ENCODE measurements at places on chromosomes 2 and 18.

GRCh38 chr2:176569574-176569973, 300.3 kb downstream of the MTX2 start:
- no peak for DNase-seq

DNA sequence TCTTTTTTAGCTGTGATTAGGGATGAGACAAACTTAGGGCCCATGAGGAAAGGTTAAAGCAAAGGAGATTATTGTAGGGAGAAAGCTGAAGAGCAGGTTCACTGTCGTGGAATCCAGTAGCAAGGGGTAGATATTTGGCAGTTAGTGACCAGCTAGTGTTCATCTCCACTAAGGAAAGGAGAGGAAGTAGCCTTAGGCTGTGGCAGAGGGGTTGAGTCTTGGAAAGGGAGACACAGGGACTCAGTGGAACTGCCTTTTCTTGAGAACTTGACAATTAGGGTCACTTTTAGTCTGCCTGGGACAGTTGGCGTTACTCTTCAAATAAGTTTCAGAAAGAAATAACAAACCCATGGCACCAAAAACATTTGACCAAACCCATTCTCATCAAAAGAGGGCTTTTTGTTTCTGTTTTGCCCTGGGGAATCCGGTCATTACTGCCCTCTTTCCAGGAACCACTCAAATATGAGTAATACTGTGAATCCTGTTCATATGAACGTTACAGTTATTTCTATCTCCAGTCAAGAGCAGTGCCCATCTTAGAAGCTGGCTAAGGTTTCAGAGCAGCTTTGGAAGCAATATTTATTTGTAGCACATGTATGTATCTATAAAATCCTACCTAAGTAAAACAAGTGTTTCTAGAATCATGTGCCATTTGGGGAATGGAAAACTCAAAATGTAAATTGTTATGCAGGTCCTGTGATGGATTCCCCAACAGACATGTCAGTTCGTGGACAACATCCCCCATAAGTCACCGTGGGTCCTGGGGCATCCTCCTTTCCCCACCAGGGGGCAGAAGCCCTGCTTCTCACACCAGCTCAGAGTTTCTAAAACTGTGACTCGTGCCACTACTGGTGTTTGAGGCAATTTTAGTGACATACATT, 77.3 kb upstream of the PHLPP1 start:
- no peak for DNase-seq

GRCh38 chr2:130185896-130186295, 3.8 kb downstream of the MZT2B start:
- DNase-seq, result no peak

- DNase-seq, result no peak
Observed at GRCh38 chr2:19505199-19506136, 147.0 kb upstream of the OSR1 start.

GRCh38 chr2:48266698-48267097, 263.3 kb upstream of the STON1 start:
- no peak for DNase-seq

DNA sequence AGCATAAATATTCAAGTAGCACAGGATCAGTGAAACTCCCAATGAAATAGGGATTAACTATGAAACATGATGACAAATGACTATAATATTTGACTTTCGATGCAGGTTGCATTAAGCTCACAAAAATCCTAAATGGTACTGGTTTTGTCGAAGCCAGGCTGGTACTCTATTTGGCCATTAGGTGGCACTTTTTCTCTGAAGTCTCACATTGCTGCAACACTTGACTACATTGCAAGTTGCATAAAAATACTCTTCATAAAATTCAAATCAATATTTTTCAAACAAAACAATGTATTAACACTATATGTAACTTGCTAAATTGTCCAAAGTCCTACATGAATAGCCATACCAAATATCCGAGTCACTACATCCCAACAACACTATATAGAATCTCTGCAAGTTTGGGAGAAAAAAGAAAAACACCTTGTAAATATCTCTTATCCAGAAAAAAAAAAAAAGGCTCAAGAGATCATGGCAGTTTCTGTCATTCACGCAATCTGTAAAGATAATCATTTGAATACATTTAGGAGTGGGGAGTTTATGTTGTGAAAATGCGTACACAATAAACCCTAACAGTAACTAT, 9.5 kb downstream of the RTTN start:
- no peak for DNase-seq

GRCh38 chr2:160575368-160575767, 81.8 kb upstream of the RBMS1 start:
- no peak for DNase-seq

DNA sequence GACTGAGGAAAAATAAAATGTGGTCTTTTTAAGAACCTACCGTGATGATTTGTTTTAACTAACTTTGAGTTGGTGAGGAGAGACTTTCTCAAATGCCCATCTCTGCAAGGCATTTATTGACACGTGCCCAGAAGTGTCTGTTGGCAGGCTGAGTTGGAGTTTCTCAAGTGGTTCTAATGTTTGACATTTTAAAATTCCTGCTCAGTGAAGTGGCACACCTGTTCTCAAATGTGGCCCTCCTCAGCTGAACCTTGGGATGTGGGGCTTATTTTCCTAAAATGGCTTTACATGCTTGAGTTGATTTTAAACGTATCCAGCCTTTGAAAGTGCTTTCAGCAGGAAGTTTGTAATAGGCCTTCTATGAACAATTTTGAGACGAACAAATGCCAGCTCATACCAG, 876 bp upstream of the CAVIN2 start:
- DNase-seq, result no peak

- DNase-seq, result no peak
Observed at GRCh38 chr2:190069936-190070696, 7.6 kb upstream of the MSTN start.

DNA sequence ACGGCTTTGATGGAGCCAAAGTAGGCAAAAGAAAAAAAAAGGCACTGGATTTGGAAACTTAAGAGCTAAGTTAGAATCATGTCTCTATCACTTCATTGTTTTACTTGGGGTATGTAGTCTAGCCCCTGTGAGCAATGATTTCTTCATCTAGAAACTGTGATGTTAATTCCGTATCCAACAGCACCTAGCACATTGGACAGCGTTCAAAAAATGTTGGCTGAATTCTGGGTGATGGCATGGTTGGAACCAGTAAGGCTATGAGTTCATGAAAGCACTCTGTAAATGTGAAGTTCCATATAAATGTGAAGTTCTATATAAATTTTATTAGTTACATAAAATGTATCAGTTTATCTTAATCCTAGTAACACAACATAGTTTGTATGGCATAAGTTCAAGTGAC, 308.5 kb upstream of the HNMT start:
- DNase-seq, result no peak

GRCh38 chr2:127573298-127573697, 37.8 kb downstream of the MYO7B start:
- DNase-seq, result no peak

DNA sequence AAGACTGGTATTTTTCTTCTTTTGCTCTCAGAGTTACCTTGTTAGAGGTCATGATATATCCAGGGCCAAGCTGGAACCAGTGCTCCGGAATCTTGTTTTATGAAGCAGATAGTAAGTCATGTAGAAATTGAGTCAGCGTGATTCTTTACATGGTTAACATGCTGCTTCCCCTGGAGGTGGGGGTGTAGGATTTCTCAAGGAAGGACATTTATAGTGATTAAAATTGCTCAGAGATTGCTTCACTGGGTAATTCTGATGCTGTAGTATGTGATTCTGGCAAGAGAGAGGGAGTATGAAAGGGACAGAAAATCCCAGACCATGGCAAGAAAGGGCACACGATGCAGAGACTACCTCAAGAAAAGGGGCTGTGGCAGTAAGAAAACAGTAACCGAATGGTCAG, 8.0 kb upstream of the MYL1 start:
- no peak for DNase-seq

DNA sequence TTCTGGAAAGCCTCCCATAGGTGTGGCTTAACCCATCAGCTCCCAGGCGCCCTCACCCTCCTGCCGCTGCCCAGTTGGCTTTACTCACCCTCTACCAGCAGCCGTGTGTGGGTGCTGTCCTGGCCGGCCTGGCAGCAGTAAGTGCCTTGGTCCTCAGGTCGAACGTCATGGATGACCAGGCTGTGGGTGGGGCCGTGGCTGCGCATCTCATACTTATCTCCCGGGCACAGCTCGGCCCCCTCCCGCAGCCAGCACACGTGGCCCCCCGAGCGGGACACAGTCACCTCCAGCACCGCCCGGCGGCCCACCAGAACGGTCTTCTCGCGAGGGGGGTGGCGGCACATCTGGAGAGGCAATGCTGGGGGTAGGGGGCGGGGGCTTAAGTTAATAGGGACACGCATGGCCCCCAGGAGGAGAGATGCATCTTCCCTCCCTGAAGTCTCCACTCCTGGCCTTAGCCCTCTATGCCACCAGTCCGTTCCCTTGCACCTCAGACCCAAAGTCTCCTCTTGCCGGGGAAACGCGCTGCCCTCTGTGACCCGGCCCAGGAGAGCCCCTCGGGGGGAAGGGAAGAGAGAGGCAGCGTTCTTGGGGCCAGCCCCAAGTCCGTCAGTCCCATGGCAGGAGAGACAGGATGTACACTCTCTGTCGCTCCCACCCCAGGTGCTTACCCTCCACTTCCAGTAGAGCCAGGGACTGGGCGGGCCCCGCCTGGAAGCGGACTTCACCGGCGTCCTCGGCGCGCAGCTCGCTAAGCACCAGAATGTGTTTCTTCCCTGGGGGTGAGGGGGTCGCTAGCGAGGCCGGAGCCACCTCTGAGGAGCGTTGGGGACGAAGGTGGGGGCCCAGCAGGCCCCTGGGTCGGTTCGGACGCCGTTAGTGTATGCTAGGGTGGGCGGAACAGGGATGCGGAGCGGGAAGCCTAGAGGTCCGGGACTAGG, 7.9 kb downstream of the TMEM198 start:
- peak; percentile 62 for DNase-seq

DNA sequence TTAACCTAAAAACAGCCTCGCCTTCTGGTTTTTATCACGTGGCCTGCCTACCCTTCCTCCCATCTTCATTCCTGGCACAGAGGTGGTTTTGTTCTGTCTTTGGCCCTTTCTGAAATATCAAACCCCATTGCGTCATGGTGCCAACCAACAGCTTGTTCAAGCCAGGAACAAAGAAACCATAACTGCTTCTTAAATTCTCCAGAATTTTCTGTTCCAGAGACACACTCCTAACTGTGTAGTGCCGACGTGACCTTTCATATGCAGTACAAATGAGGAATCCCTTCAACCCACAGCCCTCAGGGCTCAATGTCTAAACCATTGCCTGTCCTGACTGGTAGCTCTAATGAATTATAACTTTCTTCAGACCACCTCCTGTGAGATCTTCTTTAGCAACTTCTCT, 82.2 kb upstream of the TNP1 start:
- DNase-seq, result no peak

DNA sequence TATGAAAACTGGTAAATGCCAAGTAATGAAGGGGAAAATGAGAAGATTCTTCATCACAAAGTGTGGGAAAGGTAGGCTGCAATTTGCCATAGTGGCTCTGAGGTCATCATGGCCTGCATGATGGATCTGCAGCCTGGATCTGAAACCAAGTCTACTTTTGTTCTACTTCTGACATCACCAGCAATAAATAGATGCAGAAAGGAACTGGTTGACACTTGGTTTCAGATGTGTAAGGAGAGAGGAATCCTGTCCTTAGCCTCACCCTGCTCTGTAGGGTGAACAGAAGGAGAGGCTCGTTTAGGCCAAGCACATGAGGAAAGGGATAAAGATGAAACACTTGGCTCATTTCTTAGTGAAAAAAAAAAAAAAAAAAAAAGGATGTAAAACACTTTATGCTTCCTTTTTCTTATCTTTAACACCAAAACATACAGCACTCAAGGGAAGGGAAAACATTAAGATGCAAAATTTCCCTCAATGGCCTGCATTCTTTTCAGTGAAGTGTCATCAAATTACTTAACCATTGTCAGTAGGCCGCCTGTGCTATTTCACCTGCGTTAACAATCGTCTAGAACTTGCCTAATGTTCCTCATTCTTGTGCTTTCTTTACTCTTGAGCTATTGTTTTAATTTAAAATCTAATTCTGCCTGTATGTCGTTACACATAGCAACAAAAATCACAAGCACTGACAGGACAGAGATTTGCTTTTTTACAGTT, 3.9 kb downstream of the NEB start:
- DNase-seq, result no peak

- no peak for DNase-seq
Observed at GRCh38 chr2:74685408-74685807, 31.4 kb downstream of the SEMA4F start.

- no peak for DNase-seq
Observed at GRCh38 chr2:95121093-95121406, 558 bp downstream of the MRPS5 start.

GRCh38 chr2:214412679-214413078, 1.8 kb downstream of the VWC2L start:
- DNase-seq, result no peak

GRCh38 chr2:223169830-223170605, 118.0 kb downstream of the KCNE4 start:
- no peak for DNase-seq

DNA sequence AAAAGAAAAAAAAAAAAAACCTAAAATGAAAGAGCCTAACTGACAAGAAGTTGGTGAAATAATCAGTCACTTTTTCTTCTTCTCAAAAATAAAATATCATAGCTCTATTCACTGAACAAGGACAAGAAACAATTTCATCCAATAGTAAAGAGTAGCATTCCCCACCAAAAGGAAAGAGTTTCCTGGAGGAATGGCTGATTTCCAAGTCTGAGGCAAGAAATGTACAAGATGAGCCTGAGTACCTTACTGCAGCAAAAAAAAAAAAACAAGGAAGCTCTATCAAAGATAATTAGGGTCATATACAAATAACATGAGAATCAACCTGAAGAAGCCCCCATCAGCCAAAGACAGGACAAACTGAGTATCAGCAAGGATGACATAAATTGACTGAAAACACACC, 11.5 kb downstream of the ROCK1 start:
- no peak for DNase-seq

DNA sequence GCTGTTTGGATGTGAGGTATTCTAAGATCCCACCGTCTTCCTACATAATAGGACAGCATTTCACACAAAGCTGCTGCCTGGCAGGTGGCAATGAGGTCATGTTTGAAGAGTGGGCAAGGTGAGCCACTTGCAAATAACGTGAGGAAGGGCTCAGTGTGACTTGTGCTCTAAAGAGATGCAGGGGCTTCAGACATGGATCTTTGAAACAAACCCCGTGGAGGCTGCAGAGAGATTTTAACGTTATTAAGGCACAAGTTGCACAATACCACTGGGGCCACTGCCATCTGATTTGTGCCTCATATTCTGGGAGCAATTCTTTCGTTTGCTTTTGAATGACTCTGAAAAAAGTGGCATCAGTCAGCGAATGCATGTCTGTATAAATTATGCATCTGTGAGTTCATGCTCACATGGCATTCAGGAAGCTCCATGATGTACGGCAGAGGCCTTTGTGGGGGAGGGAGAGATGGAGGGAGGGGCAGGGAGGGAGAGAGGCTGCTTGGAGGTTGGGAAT, 362.0 kb downstream of the SOX11 start:
- no peak for DNase-seq

Measured in right atrium auricular region (tissue), 2 donors.